A549 treated with Hydrocortisone at 1 μM for 4 hours (cell line): ENCODE measurements at places on chromosomes 5 and 9. TPM values are rescaled to one million over a fixed set of nuclear protein-coding genes. Genes with fewer than 3 reads are reported as not detected.

CCDC152 gene
- not detected in 5 replicates for total RNA-seq

PCDHGA6 gene
- 0.14 to 0.26 TPM (median 0.20 TPM) in 5 replicates for total RNA-seq

FGD3 gene
- 0.10 to 0.93 TPM (median 0.27 TPM) in 5 replicates for total RNA-seq

BICD2 gene
- total RNA-seq: 27.7 to 33.7 TPM (median 33.1 TPM) in 5 replicates

MAST4 gene
- total RNA-seq: 1.0 to 2.0 TPM (median 1.8 TPM) in 5 replicates

TAF1L gene
- total RNA-seq: 0.01 TPM in 1 of 5 replicates, not detected in the others

ZNF474 gene
- 0.14 to 0.24 TPM (median 0.22 TPM) in 5 replicates for total RNA-seq

DENND1A gene
- total RNA-seq: 9.4 to 11.8 TPM (median 10.6 TPM) in 5 replicates

SPATA31E1 gene
- total RNA-seq: 0.02 TPM in 1 of 5 replicates, not detected in the others

SOHLH1 gene
- total RNA-seq: 0.09 to 0.12 TPM in 2 of 5 replicates, not detected in the others

PCDHGA4 gene
- 0.06 to 0.16 TPM (median 0.12 TPM) in 4 of 5 replicates, not detected in the other for total RNA-seq

FRMD3 gene
- total RNA-seq: 4.7 to 6.0 TPM (median 5.9 TPM) in 5 replicates

OR1Q1 gene
- total RNA-seq: not detected in 5 replicates

PCDHB14 gene
- 0.06 to 0.10 TPM (median 0.08 TPM) in 5 replicates for total RNA-seq

SMIM33 gene
- total RNA-seq: not detected in 5 replicates

ADAMTSL1 gene
- 0.03 to 0.11 TPM (median 0.07 TPM) in 5 replicates for total RNA-seq

SLC38A9 gene
- total RNA-seq: 20.1 to 33.6 TPM (median 23.2 TPM) in 5 replicates

LHX3 gene
- 0.03 to 0.16 TPM (median 0.10 TPM) in 4 of 5 replicates, not detected in the other for total RNA-seq

GKAP1 gene
- 3.1 to 4.6 TPM (median 4.3 TPM) in 5 replicates for total RNA-seq

PTGES gene
- total RNA-seq: 149 to 184 TPM (median 164 TPM) in 5 replicates

TUSC1 gene
- 3.5 to 6.8 TPM (median 6.1 TPM) in 5 replicates for total RNA-seq

C9orf50 gene
- total RNA-seq: 0.08 TPM in 1 of 5 replicates, not detected in the others

IFNK gene
- 0.09 TPM in 1 of 5 replicates, not detected in the others for total RNA-seq

TNC gene
- total RNA-seq: 0.42 to 1.8 TPM (median 0.87 TPM) in 5 replicates

FAM169A gene
- 3.6 to 8.2 TPM (median 6.8 TPM) in 5 replicates for total RNA-seq
